ENCODE measurements at places on chromosomes 1 and 21.
A peak's percentile ranks its signal among the peaks of the same experiment; 100 is the strongest.

GRCh38 chr1:24329797-24330543 lies 10.8 kb downstream of the GRHL3 start:
- no peak overlapping the region for H3K27ac ChIP-seq
- no peak for DNase-seq
- no peaks in the 10 kb centered on the region for H3K4me1 ChIP-seq
- H3K36me3 ChIP-seq, result no peaks in the 10 kb centered on the region
- no peak overlapping the region for H3K4me3 ChIP-seq
- H3K27me3 ChIP-seq, result no peaks in the 10 kb centered on the region

- no peak overlapping the region for H3K27ac ChIP-seq
- H3K4me1 ChIP-seq, result no peaks in the 10 kb centered on the region
- H3K4me3 ChIP-seq, result no peak overlapping the region
These were observed 993.0 kb upstream of the PRMT6 start for GRCh38 chr1:106063510-106063909.

- no peak overlapping the region for H3K4me3 ChIP-seq
- no peak for DNase-seq
- H3K27ac ChIP-seq, result no peak overlapping the region
- H3K4me1 ChIP-seq, result no peaks in the 10 kb centered on the region
- H3K27me3 ChIP-seq, result no peaks in the 10 kb centered on the region
These were observed 61.8 kb upstream of the PTGFRN start for GRCh38 chr1:116847688-116848531.

- no peaks in the 10 kb centered on the region for H3K27me3 ChIP-seq
- H3K27ac ChIP-seq, result no peak overlapping the region
- no peaks in the 10 kb centered on the region for H3K36me3 ChIP-seq
- no peak for DNase-seq
These were observed 162.7 kb upstream of the COL6A1 start for GRCh38 chr21:45818904-45819285.

- H3K36me3 ChIP-seq, result no peaks in the 10 kb centered on the region
- H3K4me1 ChIP-seq, result no peaks in the 10 kb centered on the region
- H3K27ac ChIP-seq, result no peak overlapping the region
- no peaks in the 10 kb centered on the region for H3K27me3 ChIP-seq
- DNase-seq, result no peak
These were observed 3.6 kb upstream of the ZNF672 start for GRCh38 chr1:248834343-248834940.

- H3K36me3 ChIP-seq, result no peaks in the 10 kb centered on the region
- H3K4me1 ChIP-seq, result no peaks in the 10 kb centered on the region
- no peak for DNase-seq
- H3K27me3 ChIP-seq, result no peaks in the 10 kb centered on the region
- H3K4me3 ChIP-seq, result no peak overlapping the region
- no peak overlapping the region for H3K27ac ChIP-seq
These were observed 5.9 kb downstream of the IQGAP3 start for GRCh38 chr1:156566436-156566835.

DNA sequence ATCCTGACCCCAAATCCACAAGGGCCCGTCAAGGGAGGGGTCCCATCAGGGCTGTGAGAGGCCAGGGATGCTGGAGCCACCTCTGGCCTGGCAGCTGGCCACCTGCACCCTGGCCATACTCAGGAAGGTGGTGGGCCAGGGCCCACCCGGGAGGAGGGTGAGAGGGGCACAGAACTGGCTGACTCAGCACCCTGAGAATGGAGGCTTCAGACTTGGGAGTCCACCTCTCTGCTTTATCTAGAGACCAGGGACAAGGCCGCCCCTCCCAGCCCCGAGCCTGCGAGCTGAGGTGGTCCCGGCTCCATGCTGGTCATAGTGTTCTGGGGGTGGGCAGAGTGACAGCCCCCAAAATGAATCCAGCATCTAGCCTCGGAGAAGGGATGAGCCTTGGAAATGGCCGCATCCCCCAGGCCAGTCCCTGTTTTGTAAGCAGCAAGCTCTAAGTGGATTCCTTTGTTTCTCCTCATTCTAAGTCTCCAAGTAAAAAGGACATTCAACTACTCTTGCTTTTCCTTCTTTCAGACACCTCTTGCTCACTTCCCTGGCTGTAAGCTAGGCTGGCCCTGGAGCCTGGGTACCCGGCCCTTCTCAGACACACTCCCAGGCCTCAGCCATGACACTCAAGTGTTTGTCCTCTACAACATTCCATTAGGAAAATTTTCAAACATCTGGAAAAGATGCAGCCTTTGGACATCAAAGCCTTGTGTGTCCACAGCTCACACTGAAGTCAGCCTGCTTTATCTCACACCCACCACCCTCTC lies 12.3 kb downstream of the WNT3A start:
- no peak overlapping the region for H3K4me3 ChIP-seq
- H3K27ac ChIP-seq, result no peak overlapping the region

DNA sequence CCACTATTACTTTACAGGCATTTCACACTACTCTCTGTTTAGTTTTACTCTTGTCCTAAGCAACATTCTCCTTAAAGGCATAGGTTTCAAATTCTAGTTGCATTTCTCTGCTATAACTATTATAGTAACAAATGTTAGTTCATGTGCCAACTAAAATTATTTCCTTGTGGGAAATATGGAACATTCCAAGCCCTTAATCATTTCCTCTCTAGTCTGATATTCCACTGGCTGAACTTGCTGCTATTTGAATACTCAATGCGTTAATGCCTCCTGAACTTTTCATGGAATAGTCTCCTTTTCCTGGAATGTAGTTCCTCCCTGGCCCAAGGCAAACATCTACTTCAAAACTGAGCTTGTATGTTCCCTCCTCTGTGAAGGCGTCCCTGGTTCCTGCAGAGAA lies 19.3 kb upstream of the TBX19 start:
- no peaks in the 10 kb centered on the region for H3K27me3 ChIP-seq
- H3K4me1 ChIP-seq, result peaks cover 8% of the 10 kb centered on the region
- H3K36me3 ChIP-seq, result no peaks in the 10 kb centered on the region
- DNase-seq, result no peak
- H3K4me3 ChIP-seq, result no peak overlapping the region

GRCh38 chr1:116465845-116466685 lies 93.0 kb downstream of the ATP1A1 start:
- H3K36me3 ChIP-seq, result no peaks in the 10 kb centered on the region
- H3K27ac ChIP-seq, result no peak overlapping the region
- H3K4me1 ChIP-seq, result no peaks in the 10 kb centered on the region
- no peak overlapping the region for H3K4me3 ChIP-seq

DNA sequence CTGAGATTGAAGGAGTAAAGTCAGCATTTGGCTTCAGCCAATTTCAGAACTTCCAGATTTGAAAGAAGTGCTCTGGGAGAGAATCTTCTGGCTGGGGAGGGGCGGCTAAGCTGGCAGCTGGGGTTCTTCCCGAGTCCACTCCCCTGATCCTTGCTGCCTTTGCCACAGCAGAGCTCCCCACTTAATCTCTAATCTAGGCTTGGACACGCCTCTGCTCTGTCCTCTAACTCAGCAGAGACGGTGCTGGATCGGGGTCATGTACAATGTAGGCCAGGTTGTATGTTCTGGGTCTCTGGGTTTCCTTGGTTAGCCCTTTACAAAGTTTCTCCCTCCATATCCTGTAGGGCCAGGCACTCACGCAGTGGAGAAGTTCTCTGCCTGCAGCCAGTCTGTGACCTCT lies 10.1 kb upstream of the GSTM3 start:
- H3K4me1 ChIP-seq, result peaks cover 1% of the 10 kb centered on the region
- H3K27ac ChIP-seq, result no peak overlapping the region
- no peak overlapping the region for H3K4me3 ChIP-seq
- DNase-seq, result no peak

- H3K4me1 ChIP-seq, result peaks cover 11% of the 10 kb centered on the region
- H3K36me3 ChIP-seq, result no peaks in the 10 kb centered on the region
- DNase-seq, result no peak
- H3K4me3 ChIP-seq, result no peak overlapping the region
These were observed 340.1 kb downstream of the SETD4 start for GRCh38 chr21:35720208-35720731.

- DNase-seq, result no peak
- no peaks in the 10 kb centered on the region for H3K36me3 ChIP-seq
- H3K27me3 ChIP-seq, result no peaks in the 10 kb centered on the region
- H3K4me3 ChIP-seq, result no peak overlapping the region
- H3K4me1 ChIP-seq, result no peaks in the 10 kb centered on the region
- no peak overlapping the region for H3K27ac ChIP-seq
These were observed 73.1 kb upstream of the GJB5 start for GRCh38 chr1:34681480-34682451.

GRCh38 chr21:35637431-35637830 lies 422.9 kb downstream of the SETD4 start:
- no peak for DNase-seq
- H3K4me1 ChIP-seq, result no peaks in the 10 kb centered on the region
- H3K27ac ChIP-seq, result no peak overlapping the region

DNA sequence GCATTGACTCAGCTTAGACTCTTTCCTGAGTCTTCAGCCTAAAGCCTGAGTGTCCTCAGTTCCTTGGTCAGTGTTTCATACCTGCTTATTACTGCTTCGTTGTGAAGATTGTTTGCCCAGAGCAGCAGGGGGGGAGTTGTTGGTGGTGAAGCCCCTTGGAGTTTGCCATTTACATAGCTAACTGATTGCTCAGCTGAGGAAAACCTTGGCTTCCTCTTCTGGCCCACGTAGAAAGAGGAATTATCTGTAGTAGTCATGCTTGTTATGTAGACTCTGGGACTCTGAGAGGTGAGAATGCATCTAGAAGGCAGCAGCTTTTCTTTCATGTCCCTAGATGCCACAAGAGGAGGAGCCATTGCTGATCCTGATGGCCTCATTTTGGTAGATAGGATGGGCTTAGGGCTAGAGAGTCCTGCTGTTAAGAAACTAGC lies 125.9 kb downstream of the MAST2 start:
- no peak overlapping the region for H3K4me3 ChIP-seq
- H3K27ac ChIP-seq, result no peak overlapping the region
- no peaks in the 10 kb centered on the region for H3K27me3 ChIP-seq
- no peak for DNase-seq
- H3K4me1 ChIP-seq, result peaks cover 9% of the 10 kb centered on the region
- H3K36me3 ChIP-seq, result no peaks in the 10 kb centered on the region

DNA sequence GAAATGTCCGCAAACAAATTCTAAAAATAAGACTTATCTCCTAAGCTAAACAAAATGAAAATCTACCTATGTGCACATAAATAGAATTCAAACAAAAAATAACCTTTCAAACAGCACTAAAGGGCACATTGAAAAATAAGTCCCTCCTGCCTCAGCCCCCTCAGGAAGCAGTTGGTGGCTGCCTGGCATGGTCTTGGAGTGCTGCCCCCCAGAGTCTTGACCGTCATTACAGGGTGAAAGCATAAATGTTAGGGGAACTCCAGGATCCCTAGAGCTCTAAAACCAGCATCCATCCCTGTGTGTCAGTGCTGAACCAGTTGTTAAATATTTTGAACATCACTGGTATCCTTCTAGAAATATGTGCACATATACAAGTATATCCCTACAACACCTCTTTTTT lies 6.5 kb upstream of the NPL start:
- no peaks in the 10 kb centered on the region for H3K27me3 ChIP-seq
- H3K4me3 ChIP-seq, result no peak overlapping the region
- peaks cover 3% of the 10 kb centered on the region for H3K4me1 ChIP-seq
- DNase-seq, result no peak
- no peaks in the 10 kb centered on the region for H3K36me3 ChIP-seq

DNA sequence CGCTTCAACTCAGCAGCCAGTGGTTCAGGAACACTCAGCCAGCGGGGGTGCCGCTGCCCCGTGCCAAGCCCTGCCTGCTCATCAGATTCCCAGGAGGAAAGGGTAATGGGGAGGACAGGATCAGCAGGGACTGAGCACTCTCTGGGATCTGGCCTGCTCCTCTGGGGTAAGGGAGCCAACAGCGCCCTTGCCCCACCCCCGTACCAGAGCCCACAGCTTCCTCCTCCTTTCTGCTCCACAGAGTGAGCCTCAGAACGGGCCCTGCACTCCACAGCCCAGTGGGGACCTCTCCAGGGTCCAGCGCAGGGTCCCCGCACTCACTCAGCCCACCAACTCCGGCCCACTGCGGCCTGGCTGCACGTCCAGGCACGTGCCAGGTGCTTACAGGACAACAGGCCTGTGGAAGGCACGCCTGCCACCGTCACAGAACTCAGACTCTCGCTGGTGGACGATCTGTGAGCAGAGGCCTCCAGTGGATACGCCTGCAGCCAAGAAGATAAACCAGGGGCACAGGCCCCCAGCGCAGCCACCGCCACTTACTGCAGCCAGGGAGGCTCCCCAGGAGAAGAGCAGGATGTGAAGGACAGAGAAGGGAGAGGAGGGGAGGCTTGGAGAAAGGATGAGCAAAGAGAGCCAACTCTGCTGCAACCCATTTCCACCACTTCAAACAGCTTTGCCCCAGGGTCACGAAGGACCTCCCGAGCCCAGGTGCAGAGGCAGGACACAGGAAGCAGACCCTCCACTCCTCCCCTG lies 2.1 kb downstream of the MEGF6 start:
- no peak overlapping the region for H3K4me3 ChIP-seq
- H3K36me3 ChIP-seq, result no peaks in the 10 kb centered on the region
- H3K27me3 ChIP-seq, result no peaks in the 10 kb centered on the region
- peaks cover 6% of the 10 kb centered on the region for H3K4me1 ChIP-seq
- H3K27ac ChIP-seq, result no peak overlapping the region

- DNase-seq, result no peak
- peaks cover 4% of the 10 kb centered on the region for H3K27me3 ChIP-seq
- H3K36me3 ChIP-seq, result no peaks in the 10 kb centered on the region
- no peaks in the 10 kb centered on the region for H3K4me1 ChIP-seq
- no peak overlapping the region for H3K27ac ChIP-seq
These were observed 1.2 kb downstream of the DMBX1 start for GRCh38 chr1:46490656-46491442.

DNA sequence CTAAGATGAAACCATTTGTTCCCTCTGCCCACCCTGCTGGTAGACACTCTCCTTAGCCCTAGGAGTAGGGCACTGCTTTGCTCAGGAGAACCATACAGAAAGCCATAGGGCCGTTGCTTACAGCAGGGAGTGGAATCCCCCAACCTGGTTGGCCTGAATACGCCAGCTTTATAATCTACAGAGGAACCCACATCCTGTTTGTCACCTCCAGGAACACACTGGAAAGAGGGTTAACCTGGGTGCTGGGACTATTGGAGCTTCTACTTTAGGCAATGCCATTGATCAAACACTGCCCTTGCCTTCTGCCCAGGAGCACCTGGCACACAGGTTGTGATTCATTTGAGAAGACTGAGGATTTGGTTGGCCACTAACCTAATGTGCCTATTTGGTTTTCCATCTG lies 124.8 kb downstream of the TNR start:
- no peaks in the 10 kb centered on the region for H3K4me1 ChIP-seq
- no peak overlapping the region for H3K27ac ChIP-seq
- no peak for DNase-seq
- H3K27me3 ChIP-seq, result no peaks in the 10 kb centered on the region

- H3K4me1 ChIP-seq, result no peaks in the 10 kb centered on the region
- peak; percentile 66 for DNase-seq
- H3K27me3 ChIP-seq, result peaks cover 2% of the 10 kb centered on the region
- no peak overlapping the region for H3K27ac ChIP-seq
- no peak overlapping the region for H3K4me3 ChIP-seq
- no peaks in the 10 kb centered on the region for H3K36me3 ChIP-seq
These were observed 76.9 kb downstream of the CLIC6 start for GRCh38 chr21:34745557-34746255.

GRCh38 chr21:24023402-24023801 lies 1583.9 kb downstream of the MRPL39 start:
- no peak overlapping the region for H3K27ac ChIP-seq
- H3K4me1 ChIP-seq, result peaks cover 2% of the 10 kb centered on the region
- no peak for DNase-seq
- H3K4me3 ChIP-seq, result no peak overlapping the region
- H3K27me3 ChIP-seq, result no peaks in the 10 kb centered on the region

- no peaks in the 10 kb centered on the region for H3K36me3 ChIP-seq
- H3K27ac ChIP-seq, result no peak overlapping the region
- no peak for DNase-seq
- H3K4me3 ChIP-seq, result no peak overlapping the region
- no peaks in the 10 kb centered on the region for H3K4me1 ChIP-seq
These were observed 33.4 kb downstream of the BATF3 start for GRCh38 chr1:212666116-212666775.

Data from ovary (tissue), 10 donors.